ENCODE measurements at places on chromosomes 12 and 14.

- peaks cover 26% of the 10 kb centered on the region for H3K27me3 ChIP-seq
- H3K4me1 ChIP-seq, result no peaks in the 10 kb centered on the region
- no peaks in the 10 kb centered on the region for H3K36me3 ChIP-seq
- no peak overlapping the region for H3K27ac ChIP-seq
- no peak overlapping the region for H3K4me3 ChIP-seq
Measured at GRCh38 chr12:119283310-119283709, 51.2 kb upstream of the CCDC60 start.

DNA sequence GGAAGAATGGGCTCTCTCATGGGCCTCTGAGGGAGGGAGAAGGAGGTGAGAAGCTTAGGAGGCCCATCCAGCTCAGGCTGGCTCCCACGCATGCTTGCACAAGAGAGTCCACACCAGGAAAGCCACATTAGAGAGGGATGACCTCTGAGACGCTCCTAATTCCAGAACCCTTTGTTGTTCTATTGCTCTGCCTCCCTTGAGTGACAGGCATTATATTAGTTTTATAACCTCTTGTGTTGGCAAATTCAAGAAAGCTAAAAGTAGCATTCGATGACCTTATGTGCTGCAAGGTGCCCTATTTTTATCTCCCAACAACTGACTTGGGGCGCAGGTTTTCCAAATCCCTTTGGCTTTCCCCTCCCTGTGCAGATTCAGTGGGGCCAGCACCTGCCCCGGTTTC is 190.1 kb downstream of the KSR2 start:
- H3K27ac ChIP-seq, result no peak overlapping the region
- H3K4me3 ChIP-seq, result no peak overlapping the region
- H3K4me1 ChIP-seq, result no peaks in the 10 kb centered on the region
- no peak for DNase-seq

DNA sequence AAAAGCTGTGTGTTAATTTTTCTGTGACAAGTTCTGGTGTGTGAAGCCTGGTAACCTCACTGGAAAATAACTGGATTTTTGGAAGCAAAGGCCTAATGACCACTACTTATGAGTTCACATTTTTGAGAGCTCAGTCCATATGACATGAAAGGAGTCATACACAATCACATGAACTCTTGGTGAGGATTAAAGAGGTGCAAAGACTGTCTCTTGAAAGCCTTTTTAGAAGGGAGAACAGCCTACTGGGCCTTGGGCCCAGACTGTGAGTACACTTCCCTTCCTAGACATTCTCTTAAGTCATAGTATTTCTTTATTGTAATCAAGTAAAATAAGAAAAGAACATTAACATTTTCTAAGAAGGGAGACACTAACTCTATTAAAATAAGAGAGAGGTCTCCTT is 176.1 kb downstream of the BCAT1 start:
- no peaks in the 10 kb centered on the region for H3K4me1 ChIP-seq
- DNase-seq, result no peak
- no peak overlapping the region for H3K4me3 ChIP-seq
- H3K27me3 ChIP-seq, result no peaks in the 10 kb centered on the region
- no peak overlapping the region for H3K27ac ChIP-seq
- no peaks in the 10 kb centered on the region for H3K36me3 ChIP-seq

DNA sequence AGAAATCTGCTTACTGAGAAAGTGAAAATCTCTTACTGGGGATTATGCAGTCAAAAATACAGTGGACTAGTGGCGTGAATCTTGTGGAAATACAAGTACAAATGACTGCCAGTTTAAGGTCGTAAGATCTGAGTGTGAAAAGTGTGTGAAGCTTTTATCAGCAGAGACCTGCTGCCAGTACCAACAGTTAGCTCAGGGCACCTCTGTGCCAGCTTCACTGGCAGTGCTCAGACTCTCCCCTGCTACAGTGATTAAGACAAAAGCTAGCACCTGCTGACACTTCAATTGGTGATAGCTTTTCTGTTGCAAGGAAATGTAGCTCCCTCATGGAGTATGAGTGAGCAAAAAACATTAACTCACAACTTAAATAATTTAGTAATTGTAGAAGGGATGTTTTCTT is 185.1 kb downstream of the ANO6 start:
- H3K4me3 ChIP-seq, result no peak overlapping the region
- 0 out of 2 replicates have a peak, but pooled peaks cover 3% of the 10 kb centered on the region for H3K36me3 ChIP-seq
- no peaks in the 10 kb centered on the region for H3K27me3 ChIP-seq
- DNase-seq, result no peak
- H3K27ac ChIP-seq, result no peak overlapping the region

- peak overlapping the region; percentile 83 for H3K4me3 ChIP-seq
- H3K27me3 ChIP-seq, result no peaks in the 10 kb centered on the region
- DNase-seq, result peak; percentile 24
- no peaks in the 10 kb centered on the region for H3K36me3 ChIP-seq
Measured at GRCh38 chr12:55829967-55830600, 697 bp upstream of the DNAJC14 start.

DNA sequence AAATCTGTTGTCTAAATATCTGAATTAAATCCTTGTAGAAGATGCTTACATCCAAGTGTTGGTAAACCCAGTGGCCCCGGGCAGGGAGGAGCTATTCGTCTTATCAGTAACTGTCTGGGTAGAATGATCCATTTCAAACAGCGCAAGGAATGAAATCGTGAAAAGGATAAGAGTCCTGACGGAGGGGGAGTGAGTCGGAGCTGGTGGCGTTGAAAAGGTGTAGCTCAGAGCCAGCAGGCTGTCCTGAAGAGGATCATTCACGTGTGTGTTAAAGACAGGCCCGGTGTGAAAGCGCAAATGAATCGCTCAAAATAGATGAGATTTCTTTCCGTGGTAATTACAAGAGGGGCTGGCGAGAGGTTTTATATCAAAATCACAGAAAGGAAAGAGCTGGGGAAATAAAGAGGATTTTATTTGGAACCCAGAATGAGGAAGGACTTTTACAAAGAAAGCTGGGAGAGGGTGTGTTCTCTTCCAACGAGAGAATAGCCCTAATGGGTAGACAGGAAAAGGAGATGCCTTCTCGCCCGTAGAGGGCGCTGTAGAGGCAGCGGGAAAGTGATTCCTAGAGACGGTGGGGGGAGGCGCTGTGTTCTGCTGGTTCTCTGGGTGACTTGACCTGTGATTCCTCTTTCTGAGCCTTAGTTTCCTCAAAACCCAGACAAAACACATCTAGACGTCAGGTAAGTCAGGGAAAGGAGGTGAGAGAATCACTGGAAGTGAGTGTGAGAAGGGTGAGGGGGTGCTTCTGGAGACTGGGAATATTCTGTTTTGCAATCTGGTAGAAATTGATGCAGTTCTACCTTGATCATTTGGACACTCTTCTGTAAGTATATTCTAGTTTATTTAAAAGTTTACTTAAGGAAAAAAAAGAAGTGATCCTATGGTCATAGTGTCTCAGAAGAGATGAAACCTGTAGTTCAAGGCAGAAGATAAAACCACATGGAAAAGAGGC is 39.3 kb downstream of the SRRM4 start:
- no peaks in the 10 kb centered on the region for H3K36me3 ChIP-seq
- no peaks in the 10 kb centered on the region for H3K4me1 ChIP-seq
- no peak overlapping the region for H3K27ac ChIP-seq
- no peak overlapping the region for H3K4me3 ChIP-seq
- H3K27me3 ChIP-seq, result no peaks in the 10 kb centered on the region

DNA sequence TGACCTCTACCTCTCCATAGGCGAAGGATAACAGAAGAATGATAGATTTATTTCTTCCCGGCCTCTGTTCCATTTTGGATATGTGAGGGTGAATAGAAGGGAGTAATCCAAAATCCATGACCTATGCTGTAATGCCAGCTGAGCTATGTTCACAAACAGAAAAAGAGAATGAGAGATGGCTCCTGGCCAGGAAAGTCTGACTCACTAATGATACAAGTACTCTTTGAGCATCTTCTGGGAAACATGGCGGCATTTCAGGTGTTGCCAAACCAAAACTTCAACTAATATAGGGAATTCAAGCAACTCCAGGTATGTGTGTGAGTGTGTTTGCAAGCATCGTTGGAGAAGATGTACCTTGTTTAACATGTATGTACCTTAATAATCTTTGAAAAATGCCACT is 55.1 kb downstream of the MED13L start:
- peak; percentile 94 for DNase-seq
- no peak overlapping the region for H3K4me3 ChIP-seq
- H3K27me3 ChIP-seq, result no peaks in the 10 kb centered on the region
- no peaks in the 10 kb centered on the region for H3K36me3 ChIP-seq
- no peak overlapping the region for H3K27ac ChIP-seq
- peaks cover 8% of the 10 kb centered on the region for H3K4me1 ChIP-seq
